ENCODE measurements at places on chromosomes 13 and 19.

DNA sequence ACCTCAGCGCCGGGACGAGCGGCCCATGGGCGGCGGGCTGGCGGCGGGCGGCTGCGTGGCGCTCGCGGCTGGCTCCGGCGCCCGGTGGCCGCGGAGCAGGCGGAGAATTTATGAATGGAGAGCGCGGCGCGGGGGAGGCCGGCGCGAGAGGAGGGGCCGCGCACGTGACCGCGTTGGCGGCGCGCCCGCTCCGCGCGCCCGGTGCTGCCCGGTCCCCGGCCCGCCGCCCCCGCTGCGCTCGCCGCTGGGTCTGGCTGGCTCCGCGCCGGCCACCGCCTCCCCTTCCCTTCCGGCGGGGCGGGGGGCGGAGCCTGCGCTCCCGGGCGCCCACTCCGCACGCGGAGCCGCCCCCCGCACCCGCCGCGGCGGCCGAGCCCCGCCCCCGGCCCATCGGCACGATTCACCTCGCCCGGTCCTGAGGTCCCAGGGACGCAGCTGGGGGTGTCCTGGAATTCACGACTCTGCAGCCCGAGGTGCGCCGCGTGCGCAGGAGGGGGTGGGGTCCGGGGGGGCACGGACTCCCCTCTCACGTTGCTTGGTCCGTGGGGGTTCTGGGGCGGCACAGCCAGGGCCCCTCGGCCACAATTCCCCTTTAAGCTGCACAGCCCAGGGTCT is at the start of gene CBARP:
TSS of gene CBARP (minus strand) at position 252 of the 615 bp plus-strand sequence. CDS start 1,905 bp downstream, outside the sequence.
- peaks cover 11% of the 10 kb centered on the region for H3K4me1 ChIP-seq
- no peaks in the 10 kb centered on the region for H3K27me3 ChIP-seq
- peak within 1 kb of the TSS; percentile 50 for H3K4me3 ChIP-seq
- peak within 1 kb of the TSS; percentile 99 for H3K27ac ChIP-seq

- no peak overlapping the region for H3K4me3 ChIP-seq
- H3K36me3 ChIP-seq = no peaks in the 10 kb centered on the region
- DNase-seq = no peak
- no peak overlapping the region for H3K27ac ChIP-seq
- H3K27me3 ChIP-seq = no peaks in the 10 kb centered on the region
Measured at GRCh38 chr19:30406220-30407067, 34.3 kb downstream of the ZNF536 start.

DNA sequence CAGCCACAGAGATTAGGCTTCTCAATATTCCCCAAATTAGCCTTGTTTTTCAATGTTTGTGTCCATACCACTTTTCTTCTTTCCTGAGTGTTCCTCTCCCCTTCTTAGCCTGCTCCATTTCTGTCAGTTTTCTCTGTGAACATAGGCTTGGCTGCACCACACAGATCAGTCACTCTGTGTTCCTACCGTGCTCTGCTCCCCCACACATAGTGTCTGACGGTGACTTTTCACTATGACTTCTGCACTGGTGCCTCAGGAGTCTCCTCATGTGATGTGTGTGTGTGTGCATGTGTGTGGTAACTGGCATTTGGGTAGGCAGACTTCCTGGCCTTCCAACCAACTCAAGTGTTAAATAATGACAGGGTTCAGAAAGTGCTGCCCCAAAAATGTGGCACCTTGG is 47.9 kb upstream of the MYCBP2 start:
- H3K4me3 ChIP-seq = no peak overlapping the region
- H3K4me1 ChIP-seq = no peaks in the 10 kb centered on the region
- H3K27ac ChIP-seq = no peak overlapping the region
- H3K36me3 ChIP-seq = no peaks in the 10 kb centered on the region
- DNase-seq = no peak

- no peak for DNase-seq
- no peaks in the 10 kb centered on the region for H3K36me3 ChIP-seq
- no peak overlapping the region for H3K4me3 ChIP-seq
Measured at GRCh38 chr19:383922-384798, 24.8 kb downstream of the C2CD4C start.

- no peak for DNase-seq
- no peaks in the 10 kb centered on the region for H3K36me3 ChIP-seq
- H3K27ac ChIP-seq = no peak overlapping the region
- H3K4me1 ChIP-seq = no peaks in the 10 kb centered on the region
- no peaks in the 10 kb centered on the region for H3K27me3 ChIP-seq
Measured at GRCh38 chr19:40155749-40156265, 35.4 kb upstream of the MAP3K10 start.

- no peak overlapping the region for H3K27ac ChIP-seq
- H3K36me3 ChIP-seq = no peaks in the 10 kb centered on the region
- DNase-seq = no peak
- H3K27me3 ChIP-seq = no peaks in the 10 kb centered on the region
- H3K4me3 ChIP-seq = no peak overlapping the region
Measured at GRCh38 chr13:108368250-108368905, 98.9 kb downstream of the TNFSF13B start.

DNA sequence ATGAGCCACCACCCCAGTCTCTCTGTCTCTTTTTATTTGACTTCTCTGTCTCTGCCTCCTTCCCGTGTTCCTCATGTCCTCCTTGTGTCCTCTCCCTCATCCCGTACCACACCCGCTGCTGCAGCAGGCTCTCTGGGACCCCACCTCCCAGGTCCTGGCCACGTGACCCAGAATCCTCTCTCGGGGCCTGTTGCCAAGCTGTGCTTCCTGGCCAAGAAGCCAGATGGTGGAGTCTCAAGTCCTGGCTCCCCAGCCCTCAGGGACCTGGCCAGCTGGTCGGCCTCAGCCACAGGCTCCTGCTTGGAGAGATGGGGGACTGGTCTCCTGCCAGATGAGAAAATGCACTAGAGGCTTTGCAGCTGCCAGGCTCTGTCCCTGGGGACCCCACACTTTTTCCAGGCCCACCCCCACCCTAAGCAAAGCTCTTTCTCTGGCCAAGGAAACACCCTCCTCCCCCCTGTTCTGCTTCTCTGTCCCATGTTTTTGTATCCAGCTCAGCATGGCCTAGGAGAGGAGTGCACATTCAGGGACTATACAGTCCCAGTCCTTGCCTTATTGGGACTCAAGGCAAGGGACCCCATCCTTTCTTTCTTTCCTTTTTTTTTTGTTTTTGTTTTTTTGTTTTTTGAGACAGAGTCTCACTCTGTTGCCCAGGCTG is 34.3 kb upstream of the SHKBP1 start:
- no peak overlapping the region for H3K4me3 ChIP-seq
- DNase-seq = peak; percentile 48
- peak overlapping the region; percentile 47 for H3K27ac ChIP-seq
- H3K4me1 ChIP-seq = no peaks in the 10 kb centered on the region
- no peaks in the 10 kb centered on the region for H3K27me3 ChIP-seq
